ENCODE measurements at places on chromosomes 13 and 19. TPM values are rescaled to one million over a fixed set of nuclear protein-coding genes. Genes with fewer than 3 reads are reported as not detected.

The MATK gene
- total RNA-seq = 22.6 TPM

The ZNF835 gene
- 3.0 TPM for total RNA-seq

The SMIM24 gene
- not detected for total RNA-seq

The RGL3 gene
- 54.6 TPM for total RNA-seq

The LILRB4 gene
- total RNA-seq = 29.8 TPM

The FUZ gene
- 20.1 TPM for total RNA-seq

The SLC27A5 gene
- 4.7 TPM for total RNA-seq

The MAP4K1 gene
- 12.1 TPM for total RNA-seq

The ELOF1 gene
- total RNA-seq = 44.3 TPM

The MYBPC2 gene
- 0.12 TPM for total RNA-seq

The SWSAP1 gene
- total RNA-seq = 3.2 TPM

The KLF1 gene
- not detected for total RNA-seq

The ZNF790 gene
- 5.7 TPM for total RNA-seq

The LYPD4 gene
- total RNA-seq = not detected

The GFY gene
- total RNA-seq = not detected

The HSPBP1 gene
- 19.7 TPM for total RNA-seq

The SHISA7 gene
- not detected for total RNA-seq

The MAST1 gene
- total RNA-seq = not detected

The CADM4 gene
- total RNA-seq = 8.7 TPM

The UPK1A gene
- total RNA-seq = not detected

The RRAS gene
- total RNA-seq = 138 TPM

The CDX2 gene
- total RNA-seq = not detected

The EDNRB gene
- total RNA-seq = 61.7 TPM

The FUT3 gene
- total RNA-seq = 17.3 TPM

The SIGLEC12 gene
- 3.7 TPM for total RNA-seq

The DPF1 gene
- total RNA-seq = not detected

The ZNF345 gene
- 6.7 TPM for total RNA-seq

The PLIN4 gene
- 4.1 TPM for total RNA-seq

The SPART gene
- 86.8 TPM for total RNA-seq

The RXFP2 gene
- total RNA-seq = not detected

The C19orf85 gene
- not detected for total RNA-seq

The CGB5 gene
- not detected for total RNA-seq

The PTGER1 gene
- 2.5 TPM for total RNA-seq

The GPR4 gene
- total RNA-seq = 18.5 TPM

The IGFL1 gene
- not detected for total RNA-seq

The PGLYRP2 gene
- total RNA-seq = not detected

The ANKLE1 gene
- total RNA-seq = 0.64 TPM

The CYP4F8 gene
- 2.1 TPM for total RNA-seq

The TMC4 gene
- 48.3 TPM for total RNA-seq

The GPC5 gene
- total RNA-seq = 8.1 TPM

The GARRE1 gene
- 41.3 TPM for total RNA-seq

The COL5A3 gene
- total RNA-seq = 9.6 TPM

The IZUMO4 gene
- 6.8 TPM for total RNA-seq

The GIPC3 gene
- total RNA-seq = 6.5 TPM

The ELL gene
- 17.7 TPM for total RNA-seq

The ADGRE3 gene
- 17.3 TPM for total RNA-seq

The ZNF792 gene
- 11.5 TPM for total RNA-seq

All from upper lobe of right lung (tissue), 1 donor.